ENCODE measurements at places on chromosomes 1 and 21.

DNA sequence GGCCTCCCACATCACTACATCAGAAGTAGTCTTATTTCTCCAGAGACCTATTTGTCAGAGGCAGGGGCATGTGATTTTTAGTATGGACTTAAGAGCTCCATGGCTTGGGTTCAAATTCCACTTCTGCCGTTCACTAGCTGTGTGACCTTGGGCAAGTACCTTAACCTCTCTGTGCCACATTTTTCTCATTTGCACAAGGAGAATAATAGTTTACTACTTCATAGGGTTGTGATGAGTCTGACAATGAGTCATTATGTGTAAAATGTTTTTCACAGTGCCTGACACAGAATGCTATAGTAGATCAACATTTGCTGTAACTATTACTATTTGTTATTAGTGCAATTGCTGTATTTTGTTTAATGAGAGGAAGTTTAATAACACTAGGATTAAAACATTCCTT is 200.6 kb downstream of the PRDM2 start:
- DNase-seq = peak; percentile 7

- peak; percentile 96 for DNase-seq
Observed at GRCh38 chr1:193437785-193438184, 251.4 kb upstream of the B3GALT2 start.

- DNase-seq = peak; percentile 34
Observed at GRCh38 chr1:118154220-118154619, 30.8 kb downstream of the SPAG17 start.

DNA sequence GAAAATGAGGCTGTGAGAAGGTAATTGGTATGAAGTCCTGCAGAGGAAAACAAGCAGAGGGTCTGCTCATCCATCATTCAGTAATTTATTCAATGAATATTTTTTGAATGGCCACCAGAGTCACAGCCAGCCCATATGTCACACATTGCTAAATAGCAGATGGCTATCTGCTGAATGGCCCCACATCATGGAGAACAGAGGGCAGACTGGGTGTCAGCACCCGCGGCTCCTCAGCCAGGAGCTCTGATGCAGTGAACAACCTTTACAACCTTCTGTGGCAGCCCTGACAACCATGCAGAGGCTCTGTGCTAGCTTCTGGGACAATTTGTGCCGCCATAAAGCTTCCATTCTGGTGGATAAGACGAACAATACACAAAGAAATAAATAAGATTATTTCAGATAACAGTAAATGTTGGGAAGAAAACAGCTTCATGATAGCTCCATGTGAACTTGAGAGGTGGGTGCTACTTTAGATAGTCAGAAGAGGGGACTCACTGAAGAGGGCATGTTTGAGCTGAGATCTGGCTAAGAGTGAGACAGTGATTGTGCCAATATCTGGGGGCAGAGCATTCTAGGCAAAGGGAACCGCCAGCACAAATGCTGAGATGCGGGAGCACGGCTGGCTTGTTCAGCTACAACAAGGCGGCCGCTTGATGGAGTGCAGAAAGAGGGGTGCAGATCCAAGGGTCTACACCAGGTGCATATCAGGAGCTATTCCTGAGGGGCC is 2.8 kb upstream of the C1orf210 start:
- DNase-seq = no peak

DNA sequence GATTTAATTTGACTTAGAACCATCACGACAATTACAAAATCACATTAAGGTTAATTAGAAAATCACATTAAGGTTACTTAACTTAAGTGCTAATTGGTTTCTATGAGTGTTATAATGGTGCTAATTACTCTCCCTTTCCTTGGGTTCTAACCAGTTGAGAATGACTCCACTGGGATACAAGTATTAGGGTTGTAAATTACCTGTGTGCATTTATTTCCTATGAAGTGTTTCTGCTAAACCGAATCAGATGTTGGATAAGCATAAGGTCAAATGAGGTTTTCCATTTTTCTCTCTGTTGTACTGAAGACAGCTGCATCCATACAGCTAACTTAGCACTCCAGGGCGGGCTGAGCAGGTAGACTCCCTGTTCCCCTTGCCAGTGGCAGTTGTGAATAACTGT is 610.3 kb upstream of the TMPRSS15 start:
- no peak for DNase-seq

- DNase-seq = peak; percentile 11
Observed at GRCh38 chr1:114554577-114554976, 26.8 kb downstream of the BCAS2 start.

- peak; percentile 41 for DNase-seq
Observed at GRCh38 chr21:44011579-44012473, at the start of gene TRAPPC10. Gene TRAPPC10 (plus strand): TSS chr21:44012309. CDS start chr21:44012494, 185 bp downstream.

GRCh38 chr1:203371288-203371687 is 20.4 kb upstream of the FMOD start:
- DNase-seq = no peak

- DNase-seq = no peak
Observed at GRCh38 chr1:203308328-203308922, 3.1 kb downstream of the BTG2 start.

DNA sequence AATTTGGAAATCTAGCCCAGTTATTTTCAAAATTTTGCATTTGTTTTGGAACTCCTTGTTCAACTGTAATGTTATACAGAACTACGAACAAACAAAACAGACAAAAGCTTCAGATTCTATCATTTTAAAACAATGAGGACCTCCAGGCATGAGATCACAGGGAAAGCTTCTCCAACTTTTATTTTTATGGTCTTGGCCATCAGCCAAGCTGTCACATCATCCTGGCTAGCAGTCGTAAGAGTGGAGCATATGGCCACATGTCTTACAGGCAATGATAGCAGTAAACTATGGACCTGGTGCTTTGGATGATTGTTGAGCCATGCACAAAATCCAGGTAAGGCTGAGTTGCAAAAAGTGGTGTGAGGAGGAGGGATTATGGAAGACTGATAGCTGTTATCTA is 299.6 kb downstream of the LMX1A start:
- DNase-seq = no peak

GRCh38 chr1:17958704-17959103 is 148.9 kb upstream of the IGSF21 start:
- DNase-seq = no peak

DNA sequence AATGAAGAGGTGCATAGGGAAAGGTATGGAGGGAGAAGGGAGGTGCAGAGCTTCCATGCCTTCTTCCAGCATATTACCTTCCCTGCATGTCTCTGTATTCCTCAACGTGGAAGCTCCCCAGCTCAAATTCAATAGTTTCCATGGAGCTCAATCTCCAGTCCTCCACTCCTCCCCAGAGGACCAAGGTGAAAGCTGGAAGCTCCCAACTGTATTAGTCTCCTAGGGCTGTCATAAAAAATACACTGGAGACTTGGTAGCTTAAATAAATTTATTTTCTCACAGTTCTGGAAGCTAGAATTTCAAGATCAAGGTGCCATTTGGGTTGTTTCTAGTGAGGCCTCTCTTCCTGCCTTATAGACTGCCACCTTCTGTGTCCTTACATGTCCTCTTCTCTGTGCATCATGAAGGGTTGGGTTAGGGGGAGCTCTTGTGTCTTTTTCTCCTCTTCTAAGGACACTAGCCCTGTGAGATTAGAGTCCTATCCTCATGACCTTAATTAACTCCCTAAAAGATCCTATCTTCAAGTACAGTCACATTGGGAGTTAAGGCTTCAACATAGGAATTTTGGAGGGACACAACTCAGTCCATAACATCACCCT is 21.9 kb upstream of the RABGGTB start:
- no peak for DNase-seq

GRCh38 chr1:216566641-216567205 is 143.5 kb upstream of the USH2A start:
- no peak for DNase-seq

- DNase-seq = no peak
Observed at GRCh38 chr1:83766241-83766691, 232.7 kb downstream of the TTLL7 start.

GRCh38 chr1:218667781-218668516 is 322.8 kb downstream of the TGFB2 start:
- DNase-seq = no peak

- DNase-seq = no peak
Observed at GRCh38 chr1:115890580-115890979, 49.7 kb upstream of the NHLH2 start.

GRCh38 chr1:208587110-208587509 is 342.9 kb upstream of the PLXNA2 start:
- DNase-seq = no peak

DNA sequence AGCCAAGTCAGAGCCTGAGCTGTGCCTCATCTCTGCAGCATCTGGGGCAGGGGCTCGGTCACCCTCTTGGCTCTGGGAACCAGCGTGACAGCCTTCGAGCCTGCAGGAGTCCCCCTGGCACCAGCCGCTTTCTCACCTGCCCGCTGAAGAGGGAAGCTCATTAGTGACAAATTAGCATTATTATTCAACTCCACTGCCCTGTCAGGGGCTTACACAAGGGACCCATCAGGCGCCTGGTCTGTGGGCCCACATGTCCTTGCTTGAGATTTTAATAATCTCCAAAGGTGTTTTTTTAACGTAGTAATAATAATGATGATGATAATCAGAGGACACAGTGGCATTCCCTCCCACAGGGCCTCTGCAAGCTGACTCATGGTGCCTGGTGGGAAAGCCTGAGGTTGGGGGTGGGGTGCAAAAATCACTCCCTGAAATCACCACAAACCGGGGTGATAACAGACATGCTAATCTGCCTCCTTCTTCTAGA is 98.1 kb upstream of the IGSF21 start:
- no peak for DNase-seq

- no peak for DNase-seq
Observed at GRCh38 chr1:61368876-61369275, 286.5 kb downstream of the NFIA start.

DNA sequence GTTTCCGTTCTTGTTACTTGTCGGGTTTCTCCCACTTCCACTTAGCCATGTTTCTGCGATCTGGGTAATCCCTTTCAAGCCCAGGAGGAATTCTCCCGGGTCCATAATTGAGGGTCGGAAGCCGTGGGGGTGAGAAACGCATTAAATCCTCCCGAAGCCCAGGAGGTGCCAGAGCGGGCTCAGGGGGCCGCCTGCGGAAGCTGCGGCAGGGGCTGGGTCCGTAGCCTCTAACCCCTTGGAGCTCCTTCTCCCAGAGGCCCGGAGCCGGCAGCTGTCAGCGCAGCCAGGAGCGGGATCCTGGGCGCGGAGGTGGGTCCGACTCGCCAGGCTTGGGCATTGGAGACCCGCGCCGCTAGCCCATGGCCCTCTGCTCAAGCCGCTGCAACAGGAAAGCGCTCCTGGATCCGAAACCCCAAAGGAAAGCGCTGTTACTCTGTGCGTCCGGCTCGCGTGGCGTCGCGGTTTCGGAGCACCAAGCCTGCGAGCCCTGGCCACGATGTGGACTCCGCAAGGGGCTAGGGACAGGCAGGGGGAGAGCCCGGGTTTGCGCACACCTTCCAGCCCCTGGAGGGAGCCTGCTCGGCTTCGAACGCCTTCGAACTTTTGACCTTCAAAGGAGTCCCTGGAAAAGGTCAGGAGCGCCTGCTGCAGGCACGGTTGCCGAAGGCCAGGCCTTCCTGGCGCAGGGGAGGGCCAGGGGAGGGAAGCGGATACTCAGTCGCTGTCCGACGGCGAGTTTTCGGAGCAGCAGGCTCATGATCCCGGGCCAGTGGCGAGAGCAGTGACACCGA is 1.7 kb upstream of the SIM2 start:
- no peak for DNase-seq

DNA sequence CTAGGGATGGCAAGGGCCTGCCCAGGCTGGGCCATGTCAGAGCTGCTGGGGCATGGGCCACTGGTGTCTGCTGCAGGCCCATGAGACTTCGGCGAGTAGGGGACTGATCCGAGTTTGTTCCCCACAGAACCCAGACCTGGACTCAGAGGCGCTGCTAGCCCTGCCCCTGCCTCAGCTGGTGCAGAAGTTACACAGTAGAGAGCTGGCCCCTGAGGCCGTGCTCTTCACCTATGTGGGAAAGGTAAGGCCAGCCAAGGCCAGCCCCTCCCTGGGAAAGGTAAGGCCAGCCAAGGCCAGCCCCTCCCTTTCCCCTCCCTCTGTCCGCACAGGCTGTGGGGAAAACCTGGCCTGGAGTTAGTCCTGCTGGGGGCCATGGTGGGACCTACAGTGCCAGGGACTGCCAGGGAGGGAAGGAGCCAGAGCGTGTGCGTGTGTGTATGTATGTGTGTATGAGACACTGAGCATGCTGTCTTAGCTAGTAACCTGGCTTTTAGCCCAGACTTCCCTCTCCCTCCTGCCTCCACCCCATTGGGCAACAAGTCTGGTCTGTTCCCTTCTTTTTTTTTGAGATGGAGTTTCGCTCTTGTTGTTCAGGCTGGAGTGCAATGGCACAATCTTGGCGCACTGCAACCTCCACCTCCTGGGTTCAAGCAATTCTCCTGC is 8.0 kb downstream of the FAAH start:
- peak; percentile 83 for DNase-seq

DNA sequence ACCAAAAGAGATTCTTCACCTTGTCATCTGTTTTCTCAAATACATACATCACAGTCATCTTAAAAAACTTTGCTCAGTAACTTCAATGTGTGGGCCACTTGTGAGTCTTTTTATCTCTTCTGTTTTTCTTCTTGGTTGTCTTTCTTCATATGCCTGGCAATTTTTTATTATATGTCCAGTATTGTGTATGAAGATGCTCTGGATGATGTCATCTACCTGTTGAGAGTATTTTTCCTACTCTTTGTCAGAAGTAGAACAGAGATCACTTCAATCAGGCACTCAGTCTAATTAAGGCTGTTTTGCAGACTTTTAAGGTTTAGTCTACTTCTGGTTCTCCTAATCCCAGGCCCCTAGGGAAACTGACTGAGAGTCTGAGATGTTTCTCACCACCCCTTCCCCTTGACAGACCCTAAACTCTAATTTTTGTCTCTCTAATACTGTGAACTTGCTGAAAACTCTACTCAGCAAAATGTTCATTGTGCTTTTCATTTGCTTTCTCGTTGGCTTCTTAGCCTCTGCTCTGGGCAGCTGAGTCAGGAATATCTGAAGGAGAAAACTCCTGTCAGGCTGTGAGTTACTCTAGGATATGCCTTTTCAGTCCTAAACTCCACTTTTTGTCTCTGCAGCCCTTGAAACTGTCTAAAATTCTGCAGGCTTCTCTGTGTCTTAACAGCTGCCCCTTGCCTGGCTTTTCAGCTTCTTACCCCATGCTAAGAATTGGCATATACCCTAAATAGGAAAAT is 33.0 kb upstream of the DNAJC6 start:
- no peak for DNase-seq

GRCh38 chr1:76583235-76583868 is 283.9 kb upstream of the ST6GALNAC5 start:
- DNase-seq = no peak

GRCh38 chr1:46171351-46171750 is 3.5 kb upstream of the TSPAN1 start:
- DNase-seq = no peak

GRCh38 chr1:234662148-234662547 is 52.2 kb upstream of the IRF2BP2 start:
- DNase-seq = no peak

- DNase-seq = no peak
Observed at GRCh38 chr1:62012836-62013235, 181.8 kb upstream of the L1TD1 start.

DNA sequence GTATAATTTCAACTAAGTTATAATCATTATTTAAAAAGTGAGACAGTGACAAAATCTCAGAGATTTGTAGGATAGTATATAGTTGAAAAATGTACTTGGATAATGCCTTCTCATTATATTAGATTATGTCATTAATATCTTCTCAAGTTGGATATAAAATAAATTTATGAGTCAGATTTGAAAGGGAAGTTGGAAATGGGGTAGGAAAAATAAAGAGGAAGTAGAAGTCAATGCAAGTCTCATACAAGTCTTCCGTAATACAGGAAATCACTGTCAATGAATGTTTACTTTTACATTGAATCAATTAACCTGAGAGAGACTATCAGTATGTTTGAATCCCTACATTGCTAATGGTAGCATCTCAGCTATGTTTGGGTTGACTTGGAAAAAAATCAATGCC is 16.2 kb upstream of the RNPC3 start:
- DNase-seq = no peak

Data from foreskin keratinocyte (primary cell).